ENCODE measurements at places on chromosomes 12 and 14.

- DNase-seq = peak; percentile 86
These were observed 20.7 kb upstream of the NEK9 start for GRCh38 chr14:75147423-75148071.

GRCh38 chr12:112862636-112863290, 44.0 kb upstream of the OAS1 start:
- DNase-seq = no peak

- no peak for DNase-seq
These were observed 29.9 kb downstream of the PUS7L start for GRCh38 chr12:43728698-43729097.

- peak; percentile 71 for DNase-seq
These were observed 42.5 kb downstream of the MARK3 start for GRCh38 chr14:103427485-103428443.

DNA sequence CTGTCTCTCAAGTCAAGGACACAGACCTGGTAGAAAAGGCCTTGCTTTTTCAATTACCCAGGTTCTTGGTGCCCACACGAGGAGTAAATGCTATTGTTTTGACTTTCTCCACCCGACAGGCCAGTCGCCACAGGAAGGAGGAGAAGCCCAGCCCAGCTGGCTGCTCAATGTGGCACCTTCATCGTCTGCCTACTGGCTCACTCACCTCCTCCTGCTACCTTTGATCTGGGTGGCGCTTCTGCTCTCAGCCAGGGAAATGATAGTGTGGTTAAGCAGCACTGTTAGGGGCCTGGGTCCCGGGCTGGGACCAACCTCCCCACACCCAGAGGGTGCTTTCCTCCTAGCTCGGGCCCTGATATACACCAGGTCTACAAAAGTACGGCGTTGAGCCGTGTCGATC, 75.0 kb upstream of the FZD10 start:
- DNase-seq = no peak

GRCh38 chr12:124940393-124941169, 26.1 kb upstream of the UBC start:
- DNase-seq = peak; percentile 77

DNA sequence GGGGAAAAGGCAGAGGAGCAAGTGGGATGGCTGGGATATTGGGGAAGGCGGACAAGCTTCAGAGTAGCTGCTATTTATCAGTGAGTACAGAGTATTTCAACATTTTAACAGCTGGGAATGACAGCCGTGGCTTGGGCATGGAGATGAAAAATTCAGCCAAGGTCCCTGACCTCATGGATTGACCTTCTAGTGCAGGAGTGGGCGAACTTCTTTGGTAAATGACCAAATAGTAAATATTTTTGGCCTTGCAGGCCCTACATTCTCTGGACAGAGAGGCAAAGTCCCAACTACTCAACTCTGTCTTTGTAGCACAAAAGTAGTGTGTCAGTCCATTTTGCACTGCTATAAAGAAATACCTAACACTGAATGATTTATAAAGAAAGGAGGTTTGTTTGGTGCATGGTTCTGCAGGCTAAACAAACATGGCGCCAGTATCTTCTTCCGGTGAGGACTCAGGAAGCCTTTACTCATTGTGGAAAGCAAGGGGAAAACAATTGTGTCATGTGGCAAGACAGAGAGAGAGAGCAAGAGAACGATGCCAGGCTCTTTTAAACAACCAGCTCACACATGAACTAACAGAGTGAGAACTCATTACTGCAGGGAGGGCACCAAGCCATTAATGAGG, 33.6 kb downstream of the TMEM233 start:
- DNase-seq = no peak
